ENCODE measurements at places on chromosomes 16 and 17.

DNA sequence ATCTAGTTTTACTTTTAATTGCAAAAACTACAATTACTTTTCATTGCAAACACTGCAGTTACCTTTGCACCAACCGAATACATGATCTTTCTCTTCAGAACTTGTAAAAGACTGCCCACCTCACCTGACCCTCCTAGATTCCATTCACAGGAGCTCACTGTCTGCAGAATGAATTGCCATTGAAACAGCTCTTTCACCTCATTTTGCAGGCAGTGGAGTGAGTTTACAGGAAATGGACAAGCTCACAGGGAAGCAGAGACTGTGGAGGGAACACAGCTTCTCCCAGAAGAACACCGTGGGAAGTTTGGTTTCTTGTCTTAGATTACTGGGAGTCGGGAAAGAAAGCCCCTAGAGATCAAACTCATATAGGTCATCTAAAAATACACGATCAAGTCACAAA, 439.7 kb upstream of the RBFOX1 start:
- DNase-seq: no peak

DNA sequence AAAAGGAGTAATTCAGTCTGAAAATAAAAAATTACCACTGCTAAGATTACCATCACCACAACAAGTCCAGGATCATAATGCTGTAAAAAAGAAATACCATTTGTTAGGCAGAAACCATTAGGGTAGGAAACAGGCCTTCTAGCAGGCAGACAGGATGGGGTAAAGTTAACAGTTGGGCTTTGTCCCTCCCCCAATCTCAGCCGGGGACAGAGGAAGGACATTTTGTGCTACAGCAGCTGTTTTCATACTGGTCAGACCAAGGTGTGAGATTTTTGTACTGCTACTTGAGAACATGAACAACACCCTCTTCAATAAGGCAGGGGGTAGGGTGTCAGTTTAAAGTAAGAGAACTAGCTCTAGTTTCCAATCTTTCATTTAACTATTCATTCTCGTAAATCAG, 49.2 kb upstream of the ITGA2B start:
- DNase-seq: no peak

DNA sequence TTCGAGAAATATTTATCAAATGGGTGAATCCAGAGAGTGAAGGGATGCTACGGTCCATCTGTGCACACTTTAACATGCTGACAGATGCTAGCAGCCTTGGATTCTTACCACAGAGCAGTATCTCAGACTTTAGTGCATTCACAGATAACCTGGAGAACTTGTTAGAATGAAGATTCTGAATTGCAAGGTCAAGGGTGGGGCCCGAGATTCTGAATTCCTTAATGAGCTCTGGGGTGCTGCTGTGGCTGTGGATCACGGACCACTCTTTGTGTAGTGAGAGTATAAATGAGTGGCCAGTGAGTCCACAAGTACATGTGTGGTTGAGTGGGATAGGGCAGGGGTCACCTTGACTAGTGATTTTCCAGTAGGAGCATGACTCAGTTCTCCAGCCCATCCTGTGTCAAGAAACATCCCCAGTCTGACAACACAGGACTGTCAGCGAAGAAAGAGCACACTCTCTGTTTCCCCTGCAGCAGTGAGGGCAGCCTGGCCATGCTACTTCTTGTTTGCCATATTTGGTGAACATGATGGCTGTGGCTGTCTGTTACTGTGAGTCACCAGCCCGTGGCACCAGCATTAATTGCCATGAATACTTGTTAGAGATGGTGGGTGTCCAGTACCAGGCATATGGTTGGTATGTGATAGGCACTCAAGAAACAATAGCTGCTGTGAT, 13.0 kb upstream of the SALL1 start:
- no peak for DNase-seq

- no peak for DNase-seq
Measured at GRCh38 chr16:19830902-19831560, 53.6 kb downstream of the GPRC5B start.

- no peak for DNase-seq
Measured at GRCh38 chr16:79911660-79912059, 311.1 kb upstream of the MAF start.
